Dorsolateral prefrontal cortex (tissue), 122 donors: ENCODE measurements at places on chromosomes 2 and 18. TPM values are rescaled to one million over a fixed set of nuclear protein-coding genes. Genes with fewer than 3 reads are reported as not detected.

HOXD8 gene
- not detected for total RNA-seq

GRCh38 chr2:142944264-142944663, 66.8 kb downstream of the KYNU start:
- no peak for DNase-seq

DNA sequence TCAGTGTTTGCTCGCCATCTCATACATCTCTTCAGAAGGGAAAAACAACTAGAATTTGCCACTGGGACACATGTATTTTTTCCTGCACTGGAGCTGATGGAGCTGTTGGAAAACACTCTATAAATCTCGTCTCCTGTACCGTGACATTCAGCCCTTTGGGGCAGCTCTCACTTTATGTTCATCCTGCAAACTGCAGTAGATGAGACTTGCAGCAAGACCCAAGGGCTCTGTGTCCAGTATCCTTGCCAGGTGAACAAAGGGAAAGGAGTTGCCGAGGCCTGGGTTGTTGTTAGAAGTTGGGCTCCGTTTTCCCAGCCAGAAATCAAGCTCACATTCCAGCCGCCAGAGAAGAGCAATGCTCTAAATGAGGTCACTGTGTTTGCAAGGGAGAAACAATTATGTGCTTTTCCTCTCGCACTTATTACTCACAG, 285.1 kb downstream of the SLC4A3 start:
- no peak for DNase-seq

GRCh38 chr2:113098041-113098440, 29.4 kb upstream of the IL1RN start:
- no peak for DNase-seq

DNA sequence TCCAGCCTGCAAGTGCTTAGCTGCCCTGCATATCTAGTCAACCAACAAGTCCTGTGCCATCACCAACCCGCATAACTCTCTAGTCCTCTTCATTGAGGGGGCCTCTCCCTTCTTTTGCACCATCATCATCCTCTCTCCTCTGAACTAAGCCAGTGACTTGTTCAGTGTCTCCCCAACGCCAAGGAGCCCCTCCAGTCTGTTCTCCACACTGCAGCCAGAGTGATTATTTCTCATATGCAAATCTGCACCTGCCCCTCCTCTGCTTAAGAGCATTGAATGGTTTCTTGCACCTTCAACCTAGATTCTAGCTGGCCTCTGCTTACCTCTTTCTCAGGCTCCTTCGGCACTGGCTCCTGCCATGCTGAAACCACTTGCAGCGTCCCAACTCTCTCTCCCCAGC, 141.8 kb downstream of the FAM161A start:
- no peak for DNase-seq

FAP gene
- total RNA-seq, result 14.9 TPM

SLC4A5 gene
- 9.4 TPM for total RNA-seq

DNA sequence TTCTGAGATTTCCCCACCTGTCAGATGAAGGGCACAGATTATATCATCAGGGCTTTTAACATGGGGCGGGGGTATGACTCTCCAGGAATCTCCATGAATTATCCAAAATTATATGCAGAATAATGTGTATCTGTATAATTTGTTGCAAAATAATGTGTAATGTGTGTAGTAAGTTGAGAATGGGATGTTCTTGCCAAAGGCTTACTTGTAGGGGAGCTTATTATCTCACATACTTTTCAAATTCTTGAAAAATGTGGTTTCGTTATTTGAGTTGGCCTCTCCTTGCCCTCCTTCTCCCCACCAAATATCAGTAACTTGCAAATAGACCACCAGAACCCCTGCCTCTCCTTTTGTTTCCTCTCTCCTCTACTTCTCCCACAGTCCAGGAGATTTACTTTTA, 35.6 kb downstream of the UBR3 start:
- DNase-seq, result no peak

ABCG5 gene
- total RNA-seq, result 0.21 TPM
